ENCODE measurements at places on chromosomes 3 and 15.
A peak's percentile ranks its signal among the peaks of the same experiment; 100 is the strongest.

- DNase-seq = no peak
These were observed 7.2 kb downstream of the TMOD2 start for GRCh38 chr15:51758645-51759044.

GRCh38 chr3:165191491-165191890 is 4.7 kb downstream of the SLITRK3 start:
- no peak for DNase-seq

DNA sequence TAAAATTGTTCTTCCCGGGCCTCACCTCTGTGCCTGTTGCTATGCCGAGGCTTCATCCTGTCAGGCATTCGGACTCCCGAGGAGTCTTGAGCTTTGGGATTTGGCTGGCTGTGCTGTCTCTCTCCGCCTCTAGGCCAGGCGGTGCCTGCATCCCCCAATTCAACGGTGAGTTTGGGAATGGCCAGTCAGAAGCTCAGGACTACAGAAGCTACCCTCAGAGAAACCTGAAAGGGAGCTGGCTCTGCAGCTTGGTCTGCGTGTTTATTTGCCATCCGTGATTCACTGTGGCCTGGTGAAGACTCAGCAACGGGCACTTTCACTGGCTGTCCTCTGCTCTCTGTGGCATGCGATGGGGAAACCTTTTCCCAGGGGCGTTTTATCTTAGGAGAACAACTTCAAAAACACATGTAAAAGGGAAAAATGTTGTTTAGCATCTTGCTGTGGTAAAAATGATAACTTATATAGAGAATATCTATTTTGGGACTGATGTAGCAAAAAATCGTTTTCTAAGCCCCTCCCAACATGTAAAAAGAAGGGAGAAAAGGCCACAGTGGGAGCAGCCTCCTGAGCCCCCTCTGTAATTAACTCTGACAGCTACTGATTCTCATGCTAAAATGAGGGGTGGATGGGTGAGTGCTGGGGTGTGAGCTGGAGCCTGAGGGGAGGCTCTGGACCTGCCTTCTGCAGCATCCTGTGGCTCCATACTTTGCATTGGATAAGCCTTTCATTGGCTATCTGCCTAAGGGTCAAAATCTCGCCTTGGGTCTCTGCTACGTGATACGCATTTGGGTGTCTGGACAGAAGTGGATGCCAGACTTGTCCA is 103.4 kb upstream of the KLHL25 start:
- no peak for DNase-seq

GRCh38 chr3:115830764-115831395 is 207.6 kb downstream of the GAP43 start:
- DNase-seq = no peak

DNA sequence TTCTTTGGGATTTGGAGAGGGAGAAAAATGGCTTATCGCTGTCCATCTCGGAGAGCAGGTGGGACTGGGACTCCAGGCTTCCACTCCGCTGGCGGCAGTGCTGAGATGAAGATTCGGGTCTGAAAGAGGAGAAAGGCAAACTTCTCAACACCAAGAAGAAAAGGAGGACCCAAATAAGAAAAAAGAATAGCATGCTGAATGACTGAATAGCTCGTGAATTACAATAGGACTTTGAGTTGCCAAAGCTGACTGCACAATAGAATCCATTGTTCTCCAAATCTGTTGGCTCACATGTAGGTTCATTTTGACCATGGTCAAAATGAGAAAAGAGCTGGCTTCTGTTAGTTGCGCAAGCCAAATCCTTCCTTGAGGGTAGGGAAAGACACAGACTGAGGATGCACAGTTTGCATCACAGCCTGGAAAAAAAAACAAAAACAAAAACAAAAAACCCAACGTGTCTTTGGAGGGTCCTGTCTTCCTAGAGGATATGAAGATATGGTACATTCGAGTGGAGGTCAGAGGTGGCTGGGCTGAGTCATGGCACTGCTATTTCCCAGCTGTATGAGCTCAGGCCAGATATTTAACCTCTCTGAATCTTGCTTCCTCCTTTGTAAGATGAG is 59.3 kb upstream of the LMOD3 start:
- DNase-seq = no peak

GRCh38 chr3:127982155-127982554 is 67.1 kb downstream of the KBTBD12 start:
- no peak for DNase-seq

GRCh38 chr3:10357592-10358308 is 36.8 kb upstream of the SEC13 start:
- no peak for DNase-seq

- no peak for DNase-seq
These were observed 258.1 kb upstream of the NECTIN3 start for GRCh38 chr3:110813541-110813940.

DNA sequence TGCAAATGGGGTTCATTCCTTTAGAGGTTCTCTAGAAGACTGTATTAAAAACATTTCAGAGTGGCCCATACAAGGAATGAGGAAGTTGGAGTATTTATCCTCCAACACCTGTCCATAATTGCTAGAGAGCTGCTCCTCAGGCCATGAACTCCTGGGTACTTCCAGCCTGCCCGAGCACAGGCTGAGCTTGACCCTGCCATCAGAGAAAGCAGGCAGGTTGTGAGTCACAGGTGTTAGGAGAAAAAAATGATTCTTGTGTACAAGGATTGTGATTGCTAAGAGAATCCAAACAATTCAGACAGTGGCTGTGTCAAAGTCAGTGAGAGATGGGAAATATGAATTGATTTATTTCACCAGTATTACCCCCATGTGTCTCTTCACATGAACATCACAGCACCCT is 156.8 kb upstream of the GADL1 start:
- DNase-seq = no peak

DNA sequence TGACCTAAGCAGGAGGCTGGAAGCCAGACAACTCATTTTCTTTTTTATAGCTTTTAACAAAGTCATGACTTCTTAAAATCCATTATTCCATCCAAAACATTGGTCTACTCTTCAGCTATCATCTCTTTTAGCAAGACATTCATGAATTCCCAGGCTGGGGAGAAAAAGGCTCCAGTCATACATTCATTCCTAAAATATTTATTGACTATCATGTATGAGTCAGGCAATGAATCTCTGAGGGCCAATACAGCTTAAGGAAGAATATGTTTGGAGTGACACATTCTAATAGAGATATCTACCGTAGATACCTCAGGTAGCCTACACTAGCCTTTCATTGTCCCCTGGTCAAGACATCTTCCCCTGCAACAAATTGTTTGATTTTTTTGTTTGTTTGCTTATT is 196.4 kb upstream of the NANOGP8 start:
- no peak for DNase-seq

- DNase-seq = no peak
These were observed 34.1 kb upstream of the MASP1 start for GRCh38 chr3:187325632-187326031.

DNA sequence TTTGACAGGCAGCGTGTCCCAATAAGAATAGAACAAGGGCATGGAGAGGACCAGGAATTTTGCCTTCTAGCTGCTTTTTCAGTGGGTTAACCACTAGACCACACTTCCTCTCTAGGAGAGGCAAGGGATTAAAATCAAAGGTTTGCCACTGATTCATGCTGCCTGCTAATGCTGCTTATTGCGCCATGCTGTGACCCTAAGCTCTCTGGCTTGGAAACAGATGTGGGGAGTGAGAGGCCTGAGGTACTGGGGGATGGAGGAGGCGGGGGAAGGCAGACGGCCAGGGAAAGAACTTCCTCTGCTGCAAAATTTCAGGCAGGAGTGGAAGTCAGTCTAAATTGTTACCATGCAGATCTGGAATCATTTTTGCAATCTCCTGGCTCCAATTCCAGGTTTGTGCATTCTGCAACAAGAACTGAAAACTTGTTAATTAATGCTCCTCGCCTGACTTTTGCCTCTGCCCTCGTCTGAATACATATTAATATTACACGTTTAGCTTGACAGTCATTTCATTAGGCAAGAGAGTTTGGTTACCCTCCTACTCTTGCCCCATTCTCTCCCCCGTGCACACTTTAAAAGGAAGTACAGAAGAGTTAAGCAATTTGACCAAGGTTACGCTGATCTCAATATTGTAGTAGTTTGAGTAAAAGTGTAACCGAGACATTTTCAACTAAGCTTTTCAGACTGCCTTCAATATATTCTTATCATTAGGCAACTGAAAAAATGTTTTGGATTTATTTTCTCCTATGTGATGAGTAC is 121.7 kb upstream of the SPRED1 start:
- DNase-seq = no peak

- no peak for DNase-seq
These were observed 158.3 kb downstream of the FOXB1 start for GRCh38 chr15:60162251-60162967.

DNA sequence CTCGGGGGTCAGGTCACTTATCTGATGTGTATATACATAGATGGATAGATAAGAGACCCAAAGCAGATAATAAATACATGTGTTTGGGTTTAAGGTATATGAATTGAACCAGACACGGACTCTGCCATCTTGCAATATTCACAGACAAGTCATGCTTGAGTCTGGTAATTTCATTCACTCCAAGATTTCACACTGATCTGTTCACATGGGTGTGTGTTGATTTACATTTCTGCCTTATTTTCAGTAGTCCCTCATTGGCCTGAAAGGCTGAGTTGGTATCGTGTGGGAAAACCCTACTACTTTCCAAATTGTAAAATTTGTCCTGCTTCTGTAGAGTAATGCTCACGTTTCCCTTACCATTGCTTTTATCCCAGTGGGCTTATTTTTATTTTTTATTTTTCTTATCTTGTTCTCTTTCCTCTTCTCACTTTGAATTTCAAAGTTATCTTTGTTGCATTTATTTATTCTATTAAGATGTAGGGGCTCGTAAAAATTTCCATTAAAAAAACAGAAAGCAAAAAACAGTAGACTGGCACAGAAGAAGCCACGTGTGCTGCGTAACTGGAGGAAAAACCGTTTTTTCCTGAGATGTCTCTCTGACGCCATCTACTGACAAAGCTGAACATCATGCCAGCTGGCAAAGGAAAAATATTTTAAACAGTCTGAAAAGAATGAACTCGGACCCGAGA is 10.8 kb upstream of the MFSD1 start:
- DNase-seq = peak; percentile 40

DNA sequence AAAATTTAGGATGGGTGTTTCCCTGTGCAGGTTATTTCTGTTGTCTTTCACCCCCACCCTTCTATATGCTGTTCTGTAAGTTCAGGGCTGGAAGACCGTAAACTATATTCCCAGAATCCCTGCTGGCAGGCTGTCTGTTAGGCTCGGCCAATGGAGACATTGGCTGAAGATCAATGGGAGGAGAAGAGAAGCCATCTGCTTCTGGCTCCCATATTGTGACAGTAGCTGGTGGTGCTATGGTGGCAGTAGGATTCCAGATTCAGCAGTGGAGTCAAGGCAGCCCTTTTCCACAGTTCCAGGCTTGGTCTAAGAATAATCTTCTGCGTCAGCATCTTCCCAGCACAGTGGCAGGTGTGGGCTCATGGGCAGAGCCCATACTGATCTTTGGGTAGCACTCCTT is 226.6 kb downstream of the ABHD5 start:
- no peak for DNase-seq

DNA sequence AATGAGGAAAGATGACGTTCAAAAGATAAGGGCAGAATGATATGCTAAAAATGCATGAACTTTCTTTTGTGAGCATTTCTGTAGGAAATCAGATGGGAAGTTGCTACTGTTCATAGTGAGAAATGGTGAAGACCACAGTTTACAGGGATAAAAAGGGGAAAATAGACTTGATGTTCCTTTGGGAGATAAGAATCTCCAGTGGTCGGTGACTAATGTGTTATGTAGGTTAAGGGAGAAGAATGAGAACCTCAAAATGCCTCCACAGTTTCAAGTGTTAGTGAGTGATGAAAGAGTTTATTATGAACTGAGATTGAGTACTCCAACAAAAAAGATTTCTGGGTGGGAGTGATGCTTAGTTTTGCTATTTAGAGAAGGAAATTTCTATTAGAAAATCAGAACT is 247.2 kb downstream of the LSAMP start:
- no peak for DNase-seq

- peak; percentile 13 for DNase-seq
These were observed 7.7 kb downstream of the GTF2A2 start for GRCh38 chr15:59649603-59650002.

DNA sequence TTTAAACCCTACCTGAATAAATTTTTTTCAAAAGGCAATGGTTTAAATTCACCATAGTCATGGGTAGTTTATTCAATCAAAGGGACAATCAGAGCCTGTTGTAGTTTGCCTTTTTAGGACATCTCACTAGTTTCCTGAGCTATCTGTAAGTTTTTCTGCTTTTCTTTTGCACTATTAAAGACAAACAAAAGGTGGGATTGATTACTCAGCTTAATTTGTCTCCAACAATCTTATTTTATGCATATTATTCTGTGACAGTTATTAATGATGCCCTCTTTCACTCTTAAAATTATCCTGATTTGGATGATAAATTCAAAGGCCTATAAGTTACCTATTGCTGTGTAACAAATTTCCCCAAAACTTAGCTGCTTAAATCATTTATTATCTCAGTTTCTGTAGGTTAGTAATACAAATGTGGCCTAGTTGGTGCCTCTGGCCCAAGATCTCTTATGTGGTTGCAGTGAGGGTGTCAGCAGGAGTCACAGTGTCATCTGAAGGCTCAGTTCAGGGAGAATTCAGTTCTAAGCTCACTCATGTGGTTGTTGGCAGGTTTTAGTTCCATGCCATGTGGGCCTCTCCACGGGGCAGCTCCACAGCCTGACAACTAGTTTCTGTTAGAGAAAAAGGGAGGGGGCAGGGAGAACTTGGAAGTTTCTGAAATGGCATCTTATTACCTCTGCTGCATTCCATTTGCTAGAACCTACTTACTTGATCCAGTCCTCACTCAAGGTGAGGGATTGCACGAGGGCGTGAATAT is 16.0 kb downstream of the ARMC8 start:
- no peak for DNase-seq

DNA sequence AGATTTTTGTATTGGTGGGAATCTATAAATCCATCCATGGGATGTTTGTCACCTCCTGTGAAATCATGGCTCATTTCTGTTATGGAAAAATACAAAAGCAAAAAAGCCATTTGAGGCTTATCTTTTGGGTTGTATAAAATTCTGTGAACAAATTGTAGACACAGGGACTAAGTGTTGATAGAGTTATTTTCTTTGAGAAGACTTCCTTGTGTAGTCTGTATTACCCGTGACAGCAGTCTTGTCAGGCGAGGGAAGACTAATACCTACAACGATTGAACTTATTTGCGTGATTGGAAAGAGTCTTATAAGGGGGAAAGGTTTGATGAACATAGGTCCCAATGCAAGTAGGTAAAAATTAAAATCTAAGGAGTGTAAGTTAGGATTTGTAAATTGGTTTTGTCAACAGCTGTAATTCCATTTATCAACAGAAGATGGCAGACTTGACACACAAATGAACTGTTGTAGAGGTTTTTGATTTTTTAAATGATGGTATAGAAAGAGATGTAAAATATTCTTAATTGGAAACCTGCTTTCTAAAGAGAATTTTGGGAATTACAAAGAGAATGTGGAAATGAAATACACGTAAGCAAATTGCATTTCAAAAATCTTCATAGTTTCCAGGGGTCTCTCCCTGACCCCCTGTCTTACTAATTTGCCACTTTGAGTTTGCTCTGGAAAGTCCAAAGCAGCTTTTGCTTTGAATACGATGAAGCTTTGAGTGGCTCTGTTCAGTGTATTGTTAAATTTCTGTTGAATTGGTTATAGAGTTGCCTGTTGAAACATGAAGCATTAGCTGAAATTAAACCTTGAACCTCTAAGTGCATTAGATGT is 33.2 kb downstream of the SLC25A26 start:
- DNase-seq = no peak
